Omental fat pad (tissue), 4 donors: ENCODE measurements at places on chromosomes 4 and X.

DNA sequence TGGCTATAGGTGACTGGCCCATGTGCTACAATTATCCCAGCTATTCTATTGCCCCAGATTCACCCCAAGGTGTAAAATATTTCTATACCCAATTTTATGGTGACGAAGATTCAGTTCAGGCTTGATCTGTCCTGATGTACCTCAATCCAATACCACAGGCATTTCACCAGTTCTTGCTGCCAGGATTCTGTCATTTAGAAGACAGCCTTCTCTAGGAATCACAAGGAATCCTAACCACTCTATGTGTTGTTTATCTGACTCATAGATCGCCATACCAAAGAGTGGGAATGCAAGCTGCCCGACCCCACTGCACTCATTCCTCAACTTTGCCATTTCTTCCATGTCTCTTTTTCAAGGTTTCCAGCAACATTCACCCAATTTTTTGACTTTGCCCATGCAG, 355.0 kb upstream of the EMCN start:
- DNase-seq: no peak

GRCh38 chrX:50747471-50747900, 66.5 kb downstream of the SHROOM4 start:
- no peak for DNase-seq

- DNase-seq: no peak
Observed at GRCh38 chr4:184979461-184980124, 38.7 kb upstream of the HELT start.

- DNase-seq: no peak
Observed at GRCh38 chr4:7217474-7218321, 25.4 kb downstream of the SORCS2 start.

DNA sequence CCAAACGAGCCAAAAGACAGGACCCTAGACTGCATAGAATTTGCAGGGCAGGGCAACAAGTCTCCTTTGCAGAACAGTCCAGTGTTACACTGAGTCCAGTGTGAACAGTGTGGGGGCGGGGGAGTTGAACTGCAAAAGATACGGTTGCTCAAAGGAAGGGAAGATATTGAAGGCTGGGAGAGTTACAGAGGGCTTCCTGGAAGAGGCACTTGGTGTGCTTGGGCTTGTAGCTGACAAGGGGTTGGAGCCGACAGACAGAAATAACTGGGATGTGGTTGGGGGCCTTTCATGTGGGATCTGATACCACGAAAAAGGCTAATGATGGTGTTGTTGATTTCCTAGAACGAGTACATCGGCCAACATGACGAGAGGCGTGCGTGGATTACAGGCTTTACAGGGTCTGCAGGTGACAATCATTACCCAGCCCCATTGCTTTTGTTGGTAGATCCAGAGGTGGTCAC, 6.1 kb downstream of the XPNPEP2 start:
- DNase-seq: no peak
